Activated T-helper 9 cell treated with anti-CD3 and anti-CD28 coated beads, Interleukin-2, amount 50 U/mL, for 16 hours (primary cell): ENCODE measurements at places on chromosomes 1 and 21.

DNA sequence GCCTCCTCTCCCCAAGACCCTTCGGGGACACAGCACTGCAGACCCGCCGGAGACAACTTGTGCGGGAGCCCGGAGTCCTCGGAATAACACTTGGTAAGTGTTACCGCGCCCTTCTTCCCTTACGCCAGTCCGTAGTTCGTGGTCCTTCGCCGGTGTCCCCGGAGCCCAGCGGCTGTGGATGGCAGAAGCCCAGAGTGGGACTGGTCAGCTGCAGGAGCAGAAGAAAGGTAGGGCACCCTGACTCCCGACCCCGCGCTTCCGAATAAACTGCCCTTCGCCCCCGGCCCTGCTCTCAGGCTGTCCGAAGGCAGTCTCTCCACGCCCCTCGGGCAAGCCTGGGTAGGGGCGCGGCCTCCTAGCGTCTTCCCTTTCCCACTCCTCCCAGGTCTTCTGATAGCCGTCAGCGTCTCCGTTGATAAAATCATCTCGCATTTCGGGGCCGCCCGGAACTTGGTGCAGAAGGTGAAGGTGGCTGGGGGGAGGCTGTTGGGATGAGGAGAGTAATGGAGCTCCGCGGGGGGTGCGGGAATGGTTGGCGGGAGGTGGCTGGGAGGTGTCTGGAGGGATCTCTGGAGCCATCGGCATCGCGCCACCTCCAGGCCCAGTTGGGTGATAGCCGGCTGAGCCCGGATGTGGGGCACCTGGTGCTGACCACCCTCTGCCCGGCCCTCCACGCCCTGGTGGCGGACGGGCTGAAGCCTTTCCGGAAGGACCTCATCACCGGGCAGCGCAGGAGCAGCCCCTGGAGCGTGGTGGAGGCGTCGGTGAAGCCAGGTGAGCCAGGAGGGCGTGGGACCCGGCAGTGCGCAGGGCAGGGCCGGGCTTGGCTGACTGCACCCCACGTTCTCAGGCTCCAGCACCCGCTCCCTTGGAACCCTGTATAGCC, 4.3 kb downstream of the RUSC1 start:
- DNase-seq = no peak

- DNase-seq = no peak
Observed at GRCh38 chr1:54289712-54290233, 89.8 kb downstream of the MRPL37 start.

GRCh38 chr1:225677350-225678124, 24.6 kb upstream of the ENAH start:
- no peak for DNase-seq

- DNase-seq = no peak
Observed at GRCh38 chr1:220957233-220957605, 78.0 kb downstream of the HLX start.

GRCh38 chr21:14589855-14590563, 43.9 kb upstream of the SAMSN1 start:
- no peak for DNase-seq

- no peak for DNase-seq
Observed at GRCh38 chr1:235532360-235532759, 28.1 kb upstream of the B3GALNT2 start.

- DNase-seq = no peak
Observed at GRCh38 chr1:115556236-115556635, 85.5 kb upstream of the VANGL1 start.

DNA sequence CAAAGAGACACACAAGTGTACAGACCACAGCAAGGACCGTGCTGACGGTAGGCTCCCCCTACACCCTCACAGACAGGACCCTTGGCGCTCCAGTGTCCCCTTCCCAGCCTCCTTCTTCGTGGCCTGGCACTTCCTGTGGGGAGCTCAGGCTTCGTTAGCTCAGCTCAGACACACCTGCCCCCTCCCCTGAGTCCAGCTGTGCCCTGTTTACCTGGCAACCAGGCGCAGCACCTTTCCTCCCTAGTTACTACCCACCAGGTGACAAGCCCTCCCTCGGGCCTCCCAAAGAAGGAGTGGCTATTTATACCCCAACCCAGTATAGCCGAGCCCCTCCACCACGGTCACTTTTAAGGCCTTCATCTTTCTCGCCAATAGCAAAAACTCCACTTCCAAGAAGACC, 4.7 kb downstream of the CELF3 start:
- DNase-seq = no peak

DNA sequence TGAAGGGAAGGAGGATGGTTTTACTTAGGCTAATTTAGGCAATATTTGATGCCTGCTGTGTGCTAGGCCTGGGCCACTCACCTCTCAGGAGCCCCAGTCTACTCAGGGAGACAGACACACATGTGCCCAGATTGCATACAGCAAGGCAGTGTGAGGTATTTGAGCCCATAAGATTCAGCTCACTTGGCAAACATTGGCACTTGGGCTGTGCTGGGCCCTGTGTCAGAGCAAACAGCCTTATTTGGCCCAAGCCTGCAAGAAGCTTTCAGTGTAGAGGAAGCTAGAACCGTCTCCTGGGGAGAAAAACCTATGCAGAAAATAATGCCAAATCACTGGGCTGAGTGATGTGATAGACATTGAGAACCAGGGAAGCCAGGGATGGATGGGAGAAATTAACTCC, 3.9 kb upstream of the SYNC start:
- no peak for DNase-seq

GRCh38 chr1:61322769-61323168, 240.4 kb downstream of the NFIA start:
- DNase-seq = no peak
